ENCODE measurements at places on chromosomes 12 and 14.

GRCh38 chr14:69651664-69652063 lies 40.3 kb downstream of the SUSD6 start:
- DNase-seq = no peak

DNA sequence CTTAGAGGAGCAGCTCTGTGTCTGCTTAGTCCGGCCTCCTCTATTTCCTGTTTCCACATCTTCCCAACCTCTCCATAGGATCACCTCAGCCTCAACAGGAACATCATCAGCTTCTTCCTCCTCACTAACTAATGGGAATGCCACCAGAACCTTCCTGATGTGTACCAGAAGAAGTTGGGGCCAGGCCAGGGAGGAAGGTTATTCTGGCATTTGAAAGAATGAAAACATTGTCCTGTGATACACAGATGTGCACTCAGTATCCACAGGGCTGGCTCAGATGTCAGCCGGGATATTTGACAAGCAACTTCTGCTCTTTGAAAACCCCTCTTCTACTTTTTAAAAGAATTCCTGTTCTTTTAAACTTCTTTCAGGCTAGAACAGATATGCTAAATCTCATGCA lies 63.6 kb downstream of the TMEM30B start:
- DNase-seq = no peak

- no peak for DNase-seq
Measured at GRCh38 chr12:112169966-112170365, 44.6 kb downstream of the TRAFD1 start.

DNA sequence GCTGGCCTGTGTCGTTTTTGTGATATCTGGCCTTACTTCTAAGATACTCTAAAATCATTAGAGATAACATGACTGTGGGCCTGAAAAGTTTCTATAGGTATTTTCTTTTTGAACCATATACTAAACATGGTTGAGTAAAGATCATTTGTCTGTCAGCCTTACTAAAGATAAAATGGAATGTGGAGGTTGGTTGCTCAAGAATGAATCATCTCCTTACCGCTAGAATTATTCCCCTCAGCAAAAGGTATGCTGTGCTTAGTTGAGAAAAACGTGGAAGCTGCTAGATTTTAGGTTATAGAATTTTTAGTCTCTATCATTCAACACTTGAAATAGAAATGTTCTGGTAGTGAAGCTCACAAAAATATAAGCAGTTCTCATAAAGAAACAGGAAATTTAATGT lies 407.3 kb downstream of the AEBP2 start:
- DNase-seq = no peak

- DNase-seq = no peak
Measured at GRCh38 chr12:117900561-117900960, 68.2 kb downstream of the KSR2 start.

- no peak for DNase-seq
Measured at GRCh38 chr14:70208380-70208779, 19.6 kb upstream of the SLC8A3 start.

- DNase-seq = no peak
Measured at GRCh38 chr12:29763301-29763683, 20.4 kb downstream of the TMTC1 start.

DNA sequence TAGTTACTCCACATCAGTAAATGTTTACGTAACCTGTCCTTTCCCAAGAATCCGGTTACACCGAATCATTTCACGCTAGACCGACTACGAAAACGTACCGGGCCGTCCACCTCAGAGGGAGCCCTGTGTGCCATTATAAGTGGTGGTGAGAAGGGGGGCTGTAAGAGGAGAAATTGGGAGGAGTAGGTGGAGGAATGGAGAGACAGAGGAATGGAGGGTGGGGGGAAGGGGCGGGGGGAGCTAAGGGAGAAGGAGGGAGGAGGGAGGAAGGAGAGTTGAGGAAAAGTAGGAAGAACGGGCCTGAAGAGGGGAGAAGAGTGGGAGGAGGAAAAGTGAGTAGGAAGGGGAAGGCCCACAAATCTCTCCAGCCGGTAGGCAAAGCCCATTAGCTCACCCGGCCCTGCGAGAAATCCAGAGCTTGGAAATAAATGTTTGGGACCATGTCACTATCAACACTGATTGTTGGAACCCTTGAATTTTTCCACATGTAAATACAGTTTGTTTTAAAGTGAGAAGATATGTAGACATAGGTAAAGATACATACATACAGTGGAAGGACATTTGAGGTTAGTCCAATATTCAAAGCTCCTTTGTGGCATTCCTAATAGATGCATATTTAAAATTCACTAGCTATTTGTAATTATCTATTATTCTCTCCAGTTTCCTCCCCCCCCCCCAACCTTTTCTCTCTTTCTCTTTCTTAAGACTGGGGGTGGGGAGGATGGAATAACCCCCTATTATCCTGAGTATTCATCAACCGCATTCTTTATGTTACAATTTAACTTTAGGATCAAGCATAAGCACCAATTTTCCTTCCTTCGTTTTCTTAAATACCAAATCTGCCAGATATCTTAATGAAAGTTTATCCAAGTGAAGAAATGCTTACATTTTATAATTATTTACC lies 2.1 kb upstream of the FOXG1 start:
- no peak for DNase-seq

DNA sequence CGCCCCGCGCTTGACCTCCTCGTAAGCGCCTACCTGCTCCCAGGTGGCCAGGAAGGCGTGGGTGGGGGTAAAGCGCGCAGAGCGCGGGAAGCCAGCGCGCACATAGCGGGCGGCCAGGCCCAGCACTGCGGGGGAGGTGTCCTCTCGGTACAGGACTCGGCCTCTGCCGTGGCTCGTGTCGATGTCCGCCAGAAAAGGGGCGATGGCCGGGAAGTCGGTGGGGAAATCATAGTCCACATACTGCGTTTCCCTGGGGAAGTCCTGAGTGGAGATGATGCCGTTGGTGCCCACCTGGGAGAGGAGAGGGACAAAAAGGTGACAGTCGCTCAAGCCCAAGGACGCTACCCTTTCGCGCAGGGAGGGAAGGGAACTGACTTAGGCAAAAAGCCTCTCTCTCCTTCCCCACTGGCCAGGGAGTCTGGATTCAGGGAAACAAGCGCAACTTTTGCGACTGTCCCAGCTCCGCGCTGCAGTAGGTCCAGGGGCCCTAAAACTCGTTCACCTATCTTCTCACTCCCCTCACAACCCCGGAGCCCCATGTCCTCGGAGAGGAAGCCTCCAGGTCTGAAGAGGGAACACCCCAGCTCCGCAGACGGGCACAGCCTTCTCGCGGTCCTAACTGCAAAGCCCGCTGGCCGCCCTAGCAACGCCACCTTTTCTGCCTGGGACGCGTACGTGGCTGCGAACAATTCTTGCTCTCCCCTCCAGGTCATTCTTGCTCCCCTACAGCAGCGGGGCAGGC lies 815 bp downstream of the NID2 start:
- DNase-seq = no peak

DNA sequence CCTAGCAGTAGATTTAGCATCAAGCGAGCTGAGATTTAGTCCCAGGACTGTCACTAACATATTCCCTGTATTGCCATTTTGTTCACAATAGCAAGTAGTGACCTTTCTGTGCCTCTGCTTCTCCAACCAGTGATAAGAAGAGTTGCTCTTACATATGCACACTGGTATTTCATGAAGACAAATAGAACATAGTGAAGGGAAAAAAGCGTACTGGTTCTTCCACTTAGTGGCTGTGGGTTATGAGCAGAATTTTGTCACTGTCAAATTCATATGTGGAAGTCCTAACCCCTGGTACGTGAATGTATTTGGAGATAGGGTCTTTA lies 12.3 kb upstream of the PPFIBP1 start:
- no peak for DNase-seq

GRCh38 chr14:20295067-20295466 lies 10.7 kb downstream of the TTC5 start:
- DNase-seq = peak; percentile 6

DNA sequence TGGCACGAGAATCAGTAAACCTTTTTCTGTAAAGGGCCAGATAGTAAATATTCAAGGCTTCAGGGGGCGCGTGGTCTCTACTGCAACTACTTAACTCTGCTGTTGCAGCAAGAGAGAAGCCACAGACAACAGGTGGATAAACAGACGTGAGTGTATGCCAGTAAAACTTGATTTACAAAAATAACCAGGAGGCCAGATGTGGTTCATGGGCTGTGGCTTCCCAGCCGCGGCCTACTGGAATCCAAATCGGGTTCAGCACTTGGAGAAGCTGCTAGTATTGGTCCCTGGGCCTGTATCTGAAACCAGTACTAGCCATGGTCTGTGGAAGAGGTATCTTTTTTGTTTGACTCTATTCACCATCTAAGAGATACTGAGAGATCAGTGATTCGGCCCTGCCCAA lies 13.3 kb downstream of the PPP2R5C start:
- no peak for DNase-seq

DNA sequence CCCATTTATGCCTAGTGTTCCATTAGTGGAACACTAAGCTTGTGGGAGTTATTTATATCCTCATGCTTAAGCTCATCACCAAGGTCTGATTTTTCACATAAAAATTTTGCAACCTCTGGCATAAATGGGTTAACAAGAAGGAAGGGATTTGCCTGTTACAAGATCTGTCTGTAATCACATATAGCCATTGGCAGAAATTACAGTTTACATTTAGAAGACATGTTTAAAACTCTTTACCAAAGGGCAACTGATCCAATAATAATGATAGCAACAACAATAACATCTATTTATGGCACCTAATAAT lies 422.9 kb downstream of the ZFP36L1 start:
- DNase-seq = no peak

DNA sequence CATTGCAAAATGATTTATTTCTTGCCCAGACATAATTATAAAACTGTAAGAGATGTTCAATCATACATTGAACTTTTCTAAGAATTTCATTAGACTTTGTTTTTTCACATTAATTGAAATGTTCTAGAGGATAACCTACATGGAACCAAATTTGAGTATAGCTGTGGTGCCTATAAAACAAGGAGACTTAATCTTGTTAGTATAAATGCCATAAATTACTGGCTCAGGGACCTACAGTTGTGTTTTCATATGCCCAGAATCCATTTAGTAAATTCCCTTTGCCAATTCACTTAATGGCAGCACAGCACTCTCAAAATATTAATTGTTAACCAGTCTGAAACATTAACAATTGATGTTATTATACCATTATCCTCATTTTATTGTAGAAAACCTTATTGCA lies 488.5 kb downstream of the NELL2 start:
- DNase-seq = no peak

GRCh38 chr12:98699586-98699985 lies 54.5 kb downstream of the APAF1 start:
- DNase-seq = no peak

- no peak for DNase-seq
Measured at GRCh38 chr14:43249591-43249990, 1257.5 kb downstream of the FSCB start.

- no peak for DNase-seq
Measured at GRCh38 chr14:24813089-24813815, 179.3 kb upstream of the GZMB start.

- DNase-seq = no peak
Measured at GRCh38 chr12:70180130-70180529, 63.1 kb upstream of the CNOT2 start.

GRCh38 chr12:62363506-62363905 lies 103.1 kb upstream of the MON2 start:
- no peak for DNase-seq

DNA sequence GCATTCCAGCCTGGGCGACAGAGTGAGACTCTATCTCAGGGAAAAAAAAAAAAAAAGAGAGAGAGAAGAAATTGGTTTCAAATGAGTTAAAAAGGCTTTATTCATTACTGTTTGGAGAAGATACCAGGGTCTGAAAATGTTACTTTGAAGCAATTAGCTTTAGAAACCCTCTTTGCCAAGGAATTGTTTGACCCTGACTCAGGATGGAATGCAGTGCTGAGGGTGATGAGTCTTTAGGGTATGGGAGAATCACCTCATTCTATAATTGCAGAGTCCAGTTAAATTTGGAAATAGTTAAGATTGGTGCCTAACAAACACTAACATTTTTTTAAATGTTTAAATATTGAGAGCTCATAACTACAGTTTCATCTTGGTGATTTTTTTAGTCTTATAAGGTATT lies 13.3 kb downstream of the RAP1B start:
- no peak for DNase-seq

- DNase-seq = no peak
Measured at GRCh38 chr12:71763677-71764379, 9.2 kb downstream of the RAB21 start.

GRCh38 chr12:19139615-19140194 lies 10.2 kb downstream of the PLEKHA5 start:
- DNase-seq = no peak

GRCh38 chr14:77061630-77062257 lies 33.2 kb upstream of the IRF2BPL start:
- no peak for DNase-seq

- no peak for DNase-seq
Measured at GRCh38 chr12:96208346-96208745, 14.2 kb downstream of the ELK3 start.

DNA sequence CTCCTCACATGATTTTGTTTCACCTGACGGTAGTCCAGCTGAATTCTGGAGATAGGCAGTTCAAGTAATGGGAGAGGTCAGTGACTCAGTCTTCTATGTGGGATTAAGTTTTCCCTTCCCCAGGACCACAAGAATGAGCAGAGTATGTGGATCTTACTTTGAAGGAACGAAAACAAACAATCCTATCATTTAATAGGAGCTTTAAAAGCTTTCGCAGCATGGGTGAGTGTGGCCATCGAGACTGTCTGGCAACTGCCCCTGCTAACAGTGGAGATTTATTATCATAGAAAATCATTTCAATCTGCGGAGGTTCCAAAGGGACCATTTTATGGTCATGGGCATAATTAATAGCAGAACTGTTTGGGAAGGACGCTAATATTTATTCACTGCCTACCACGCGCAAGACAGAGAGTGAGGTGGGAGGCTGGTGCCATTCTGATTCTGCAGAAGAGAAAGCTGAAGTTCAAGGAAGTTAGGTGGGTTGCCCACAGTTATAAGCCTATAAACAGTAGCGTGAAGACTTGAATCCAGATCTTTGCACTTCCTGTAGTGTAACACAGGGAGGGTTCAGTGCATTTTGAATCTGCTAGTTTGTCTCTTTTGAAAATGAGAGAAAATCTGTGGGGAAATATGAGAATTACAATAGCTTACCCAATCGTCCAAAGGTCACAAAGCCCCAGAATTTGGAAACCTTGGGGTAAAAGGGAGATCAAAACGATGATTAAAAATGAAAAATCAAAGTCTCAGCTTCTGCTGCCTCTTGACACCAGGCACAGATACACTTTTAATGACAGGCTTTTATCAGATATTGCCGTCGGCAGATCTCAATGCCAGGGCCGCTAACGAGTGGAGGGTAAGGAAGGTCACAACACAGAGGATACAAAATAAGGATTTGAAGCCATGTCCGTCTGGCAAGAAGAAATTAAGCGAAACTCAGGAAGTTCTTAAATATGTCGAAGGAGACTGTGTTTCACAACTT lies 209.6 kb downstream of the CRADD start:
- no peak for DNase-seq

GRCh38 chr14:71478542-71478941 lies 453.7 kb upstream of the RGS6 start:
- peak; percentile 13 for DNase-seq

Data from CD4-positive, alpha-beta T cell treated with Interleukin-17A for 1 hour (primary cell).